Karpas-422 (cell line): ENCODE measurements at places on chromosomes 13 and 19. TPM values are rescaled to one million over a fixed set of nuclear protein-coding genes. Genes with fewer than 3 reads are reported as not detected.

GRCh38 chr19:30172613-30173242 lies 199.5 kb upstream of the ZNF536 start:
- no peak for DNase-seq
- no peak overlapping the region for H3K27ac ChIP-seq
- no peaks in the 10 kb centered on the region for H3K27me3 ChIP-seq
- no peaks in the 10 kb centered on the region for H3K36me3 ChIP-seq

DNA sequence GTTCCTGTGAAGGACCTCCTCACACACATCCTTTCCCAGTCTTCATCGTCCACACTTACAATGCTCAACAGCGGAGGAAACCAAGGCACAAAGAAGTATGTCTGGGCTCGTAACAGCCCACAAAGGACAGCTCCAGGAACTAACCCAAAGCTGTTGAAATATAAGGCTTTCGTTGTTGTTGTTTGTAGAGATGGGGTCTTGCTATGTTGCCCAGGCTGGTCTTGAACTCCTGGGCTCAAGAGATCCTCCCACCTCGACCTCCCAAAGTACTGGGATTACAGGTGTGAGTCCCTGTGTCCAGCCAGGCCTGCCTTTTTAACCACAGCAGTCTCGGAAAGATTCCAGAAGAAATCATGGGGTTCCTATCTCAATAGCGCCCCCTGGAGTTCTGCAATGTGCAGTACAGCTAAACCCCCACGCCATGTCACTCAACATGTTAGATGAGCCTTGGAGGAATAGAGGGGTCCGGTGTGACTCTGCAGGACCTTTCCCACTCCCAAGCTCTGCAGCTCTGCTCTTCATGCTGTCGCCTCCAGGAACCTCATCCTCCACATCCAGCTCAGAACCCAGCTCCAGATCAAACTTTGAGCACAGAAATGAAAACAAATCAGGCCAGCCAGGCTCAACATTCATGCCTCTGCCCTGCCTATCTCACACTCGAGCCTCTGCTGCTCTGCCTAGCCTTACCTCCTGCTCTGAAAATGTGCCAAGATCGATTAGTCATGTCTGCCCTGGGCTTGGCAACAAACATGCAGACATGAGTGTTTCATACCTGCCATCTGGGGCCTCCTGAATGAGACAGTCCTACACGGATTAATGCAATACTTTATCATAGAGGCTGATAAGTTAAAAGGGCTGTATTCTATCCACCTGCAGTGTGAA lies 7.5 kb downstream of the PLA2G4C start:
- DNase-seq = peak; percentile 82
- H3K36me3 ChIP-seq = no peaks in the 10 kb centered on the region
- H3K4me3 ChIP-seq = no peak overlapping the region

DNA sequence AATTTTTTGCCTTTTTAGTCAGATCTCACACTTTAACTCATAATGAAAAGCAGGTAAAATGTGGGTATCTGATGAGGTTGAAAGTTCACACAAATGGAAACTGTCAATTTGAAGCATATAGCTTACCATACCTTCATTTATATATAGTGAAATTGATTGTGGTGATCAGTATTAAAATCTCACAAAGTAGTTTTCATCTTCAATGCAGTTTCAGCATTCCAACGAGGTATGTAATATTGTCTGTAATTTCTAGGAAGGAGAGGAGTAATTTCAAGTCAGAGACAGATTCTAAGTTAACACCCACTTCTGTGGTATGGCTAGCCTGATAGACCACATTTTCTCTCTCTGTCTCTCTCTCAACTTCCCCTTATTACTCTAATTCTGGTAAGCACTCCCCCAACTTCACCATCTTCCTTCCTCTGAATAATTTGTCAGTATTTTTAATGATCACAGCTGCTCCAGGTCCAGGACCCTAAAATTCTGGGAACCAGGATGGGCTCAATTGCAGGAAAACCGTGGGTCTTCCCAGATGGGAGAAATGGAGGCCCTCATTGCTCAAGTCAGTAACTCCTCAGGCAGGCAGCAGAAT lies 455.7 kb downstream of the FGF9 start:
- H3K27ac ChIP-seq = no peak overlapping the region
- no peaks in the 10 kb centered on the region for H3K4me1 ChIP-seq
- H3K4me3 ChIP-seq = no peak overlapping the region
- H3K27me3 ChIP-seq = no peaks in the 10 kb centered on the region
- H3K36me3 ChIP-seq = no peaks in the 10 kb centered on the region
- DNase-seq = no peak

DNA sequence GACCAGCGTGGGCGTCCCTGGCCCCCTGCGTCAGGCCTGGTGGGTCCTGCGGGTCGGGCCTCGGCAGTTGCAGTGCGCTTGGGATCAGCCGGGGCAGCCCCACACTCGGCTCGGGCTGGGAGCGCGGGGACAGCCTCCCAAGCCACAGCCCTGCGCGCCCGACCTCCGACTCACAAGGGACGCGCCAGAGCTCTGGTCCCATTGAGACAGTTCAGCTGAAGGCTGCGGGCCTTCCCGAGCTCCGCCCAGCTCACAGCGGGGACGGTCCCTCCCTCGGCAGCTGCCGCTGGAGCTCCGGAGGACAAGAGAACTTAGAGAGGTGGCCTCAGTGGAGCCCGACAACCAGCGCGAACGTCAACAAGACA lies 45.7 kb upstream of the ZNF730 start:
- no peak for DNase-seq
- H3K27me3 ChIP-seq = no peaks in the 10 kb centered on the region
- peaks cover 2% of the 10 kb centered on the region; the same call in 1 of the 2 replicates for H3K36me3 ChIP-seq
- H3K4me3 ChIP-seq = no peak overlapping the region
- H3K27ac ChIP-seq = no peak overlapping the region

NLRP7 gene
- total RNA-seq = 0.11 and 0.18 TPM in 2 replicates

TEX26 gene
- total RNA-seq = not detected in 2 replicates

ANKLE1 gene
- total RNA-seq = 19.6 and 29.4 TPM in 2 replicates

- H3K27ac ChIP-seq = no peak overlapping the region
- H3K4me3 ChIP-seq = no peak overlapping the region
These were observed 3.0 kb upstream of the DOCK6 start for GRCh38 chr19:11265177-11265784.

DNA sequence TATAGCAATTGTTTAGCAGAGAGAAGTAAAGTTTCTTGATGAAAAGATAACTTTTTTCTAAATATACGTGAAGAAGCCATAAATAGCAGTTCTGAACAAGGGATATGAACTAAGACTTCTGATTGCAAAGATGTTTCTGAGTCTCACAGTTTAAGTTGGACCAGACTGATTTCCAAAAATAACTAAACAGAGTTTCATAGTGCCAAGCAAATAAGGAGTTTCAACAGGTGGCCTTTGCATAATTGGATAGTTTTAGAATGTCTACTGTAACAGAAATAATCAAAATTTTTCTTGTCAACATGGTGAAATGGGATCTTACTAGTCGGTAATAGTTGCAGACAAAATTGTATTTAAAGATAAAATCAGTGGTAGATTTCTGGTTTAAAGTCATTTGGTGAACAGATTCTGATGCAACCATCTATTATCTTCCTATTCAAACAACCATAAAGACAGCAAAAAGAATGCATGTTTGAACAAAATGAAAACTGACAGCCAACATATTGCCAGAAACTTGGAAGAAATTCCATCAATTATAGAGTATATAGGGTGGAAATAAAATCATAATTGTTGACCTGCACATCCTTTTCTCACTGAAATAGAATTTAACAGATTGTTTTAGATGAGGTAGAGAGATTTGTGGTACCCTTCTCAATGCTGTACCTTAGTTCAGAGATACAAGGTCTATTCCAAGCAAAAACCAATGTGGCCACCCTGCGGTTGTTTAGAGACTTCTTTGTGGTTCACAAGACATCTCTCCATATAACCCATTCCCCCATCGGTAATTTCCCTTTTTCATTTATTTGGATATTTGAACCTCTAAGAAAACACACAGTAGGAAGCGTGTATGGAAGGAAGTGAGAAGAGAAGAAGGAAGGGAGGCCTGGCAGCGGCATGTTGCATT lies 275.3 kb downstream of the COG6 start:
- H3K4me3 ChIP-seq = no peak overlapping the region
- H3K27me3 ChIP-seq = no peaks in the 10 kb centered on the region
- no peak overlapping the region for H3K27ac ChIP-seq
- no peaks in the 10 kb centered on the region for H3K36me3 ChIP-seq

- H3K4me3 ChIP-seq = no peak overlapping the region
- H3K27ac ChIP-seq = no peak overlapping the region
- no peaks in the 10 kb centered on the region for H3K4me1 ChIP-seq
- H3K27me3 ChIP-seq = no peaks in the 10 kb centered on the region
- no peak for DNase-seq
These were observed 739.4 kb downstream of the LIG4 start for GRCh38 chr13:107475753-107476453.

DNA sequence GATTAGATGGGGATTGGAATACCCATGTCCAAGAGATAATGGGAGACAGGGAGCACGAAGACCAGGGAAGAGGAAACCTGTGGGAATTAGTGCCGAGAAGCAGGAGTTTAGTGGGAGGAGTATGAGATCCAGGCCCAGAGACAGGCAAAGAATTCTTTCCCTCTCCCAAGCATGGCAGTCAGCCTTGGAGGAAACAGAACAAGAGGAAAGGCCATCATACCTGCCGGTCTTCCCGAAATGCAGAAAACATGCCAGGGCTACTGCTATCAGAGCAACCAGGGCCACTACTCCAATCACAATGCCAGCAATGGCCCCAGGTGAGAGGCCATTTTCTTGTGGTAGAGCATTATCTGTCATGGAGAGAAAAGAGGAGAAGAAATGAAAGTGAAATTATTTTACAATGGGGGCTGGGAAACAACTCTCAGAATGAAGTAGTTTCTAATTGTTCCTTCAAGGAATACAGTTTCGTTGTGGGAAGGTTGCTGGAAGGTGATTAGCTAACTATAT lies 16.1 kb downstream of the CEACAM1 start:
- H3K27me3 ChIP-seq = no peaks in the 10 kb centered on the region
- H3K4me3 ChIP-seq = no peak overlapping the region
- no peak overlapping the region for H3K27ac ChIP-seq

DNA sequence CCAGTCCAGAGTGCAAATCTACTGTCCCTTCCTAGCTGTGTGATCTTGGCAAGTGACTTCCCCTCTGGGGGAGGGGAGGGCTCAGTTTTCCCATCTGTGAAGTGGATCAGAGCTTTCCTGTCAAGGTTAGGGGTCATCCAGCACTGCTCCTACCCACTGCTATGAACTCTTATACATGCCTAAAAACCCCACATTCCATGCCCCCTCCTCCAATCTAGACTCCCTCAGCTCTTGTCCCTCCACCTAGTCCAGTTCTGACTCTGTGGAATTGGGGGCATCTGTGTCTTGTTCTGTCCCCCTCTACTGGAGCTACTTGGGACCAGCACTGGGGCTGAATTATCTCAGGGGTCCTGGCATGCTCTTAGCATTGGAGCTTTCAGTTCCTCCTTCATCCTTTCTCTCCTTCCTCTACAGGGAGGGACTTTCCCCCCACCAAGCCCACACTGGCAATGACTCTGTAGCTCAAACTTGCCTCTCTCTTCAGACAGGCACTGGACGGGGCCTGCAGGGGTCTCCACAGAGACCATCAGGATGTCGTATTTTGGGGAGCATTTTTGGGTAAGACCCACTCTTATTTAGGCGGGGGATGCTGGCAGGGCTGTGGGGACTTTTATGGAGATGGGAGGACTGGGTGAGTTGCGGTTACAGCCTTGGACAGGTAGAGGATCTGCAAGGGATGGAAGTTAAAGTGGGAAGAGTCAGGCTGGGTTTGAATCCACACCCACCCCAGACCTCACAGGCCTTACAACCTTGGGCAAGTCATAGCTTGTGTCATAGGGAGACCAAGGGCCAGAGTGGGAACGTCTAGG lies 3.6 kb downstream of the FCHO1 start:
- peaks cover 69% of the 10 kb centered on the region for H3K4me1 ChIP-seq
- peaks cover 7% of the 10 kb centered on the region; the same call in 1 of the 2 replicates for H3K36me3 ChIP-seq

GRCh38 chr19:15210323-15210781 lies 9.6 kb upstream of the NOTCH3 start:
- H3K27me3 ChIP-seq = no peaks in the 10 kb centered on the region
- DNase-seq = no peak
- no peak overlapping the region for H3K4me3 ChIP-seq
- H3K36me3 ChIP-seq = no peaks in the 10 kb centered on the region
- H3K4me1 ChIP-seq = no peaks in the 10 kb centered on the region

ADGRE2 gene
- total RNA-seq = not detected in 2 replicates

DNA sequence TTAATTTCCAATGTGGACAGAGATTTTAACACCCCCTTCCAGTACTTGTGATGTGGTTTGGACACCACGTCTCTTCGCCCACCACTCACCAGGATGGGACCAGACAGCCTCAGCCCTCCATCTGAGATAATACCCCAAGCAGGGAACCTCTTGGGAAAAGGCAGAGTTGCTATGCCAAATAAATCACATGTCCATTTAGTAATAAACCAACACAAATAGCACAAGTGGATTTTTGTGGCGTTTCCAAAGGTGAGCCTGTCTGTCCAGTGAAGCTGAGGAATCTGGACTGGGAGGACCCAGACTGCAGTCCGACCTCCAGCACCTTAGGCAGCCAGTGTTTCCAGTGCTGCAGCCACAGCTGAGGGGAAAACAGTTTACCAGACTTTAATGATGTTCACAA lies 34.1 kb upstream of the GAS6 start:
- no peaks in the 10 kb centered on the region for H3K27me3 ChIP-seq
- H3K4me3 ChIP-seq = no peak overlapping the region
- no peaks in the 10 kb centered on the region for H3K36me3 ChIP-seq

GRCh38 chr13:63567031-63567430 lies 2151.4 kb upstream of the PCDH20 start:
- H3K4me3 ChIP-seq = no peak overlapping the region
- no peaks in the 10 kb centered on the region for H3K36me3 ChIP-seq
- no peaks in the 10 kb centered on the region for H3K4me1 ChIP-seq
- no peak for DNase-seq

- H3K27ac ChIP-seq = no peak overlapping the region
- no peak for DNase-seq
- H3K36me3 ChIP-seq = no peaks in the 10 kb centered on the region
- no peaks in the 10 kb centered on the region for H3K27me3 ChIP-seq
- H3K4me3 ChIP-seq = no peak overlapping the region
- peaks cover 29% of the 10 kb centered on the region for H3K4me1 ChIP-seq
These were observed 40.2 kb downstream of the ELL start for GRCh38 chr19:18481505-18482222.

GRCh38 chr13:28476919-28477708 lies 17.8 kb downstream of the FLT1 start:
- no peak overlapping the region for H3K27ac ChIP-seq
- no peaks in the 10 kb centered on the region for H3K36me3 ChIP-seq
- H3K27me3 ChIP-seq = no peaks in the 10 kb centered on the region
- no peak overlapping the region for H3K4me3 ChIP-seq
